ENCODE measurements at places on chromosomes 2 and 18.

DNA sequence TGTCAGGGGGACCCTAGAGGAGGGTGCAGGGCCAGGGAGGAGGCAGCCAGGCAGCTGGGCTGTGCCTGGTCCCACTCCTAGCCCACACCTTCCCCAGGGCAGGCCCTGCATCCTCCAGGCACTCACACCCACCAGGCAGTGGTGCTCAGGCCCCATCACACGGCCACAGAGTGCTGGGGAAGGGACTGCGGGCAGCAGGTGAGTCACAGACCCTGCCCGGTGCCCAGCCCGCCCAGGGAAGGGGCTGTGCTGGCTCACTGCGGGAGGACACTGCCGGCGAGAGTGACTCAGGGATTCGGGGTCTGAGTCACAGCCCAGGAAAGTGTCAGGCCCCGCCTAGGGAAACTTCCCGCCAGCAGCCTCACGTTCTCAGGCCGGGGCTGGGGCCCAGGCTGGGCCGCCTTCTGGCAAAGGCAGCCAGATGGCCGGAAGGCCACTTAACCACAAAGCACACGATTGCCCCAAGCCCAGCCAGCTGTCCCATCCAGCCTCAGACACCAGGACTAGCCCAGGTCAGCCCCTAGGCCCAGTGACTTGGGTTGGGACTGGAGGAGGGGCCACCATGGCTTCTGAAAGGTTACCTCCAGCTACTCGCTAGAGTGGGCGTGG is 42.2 kb downstream of the BIN1 start:
- DNase-seq = peak; percentile 30

DNA sequence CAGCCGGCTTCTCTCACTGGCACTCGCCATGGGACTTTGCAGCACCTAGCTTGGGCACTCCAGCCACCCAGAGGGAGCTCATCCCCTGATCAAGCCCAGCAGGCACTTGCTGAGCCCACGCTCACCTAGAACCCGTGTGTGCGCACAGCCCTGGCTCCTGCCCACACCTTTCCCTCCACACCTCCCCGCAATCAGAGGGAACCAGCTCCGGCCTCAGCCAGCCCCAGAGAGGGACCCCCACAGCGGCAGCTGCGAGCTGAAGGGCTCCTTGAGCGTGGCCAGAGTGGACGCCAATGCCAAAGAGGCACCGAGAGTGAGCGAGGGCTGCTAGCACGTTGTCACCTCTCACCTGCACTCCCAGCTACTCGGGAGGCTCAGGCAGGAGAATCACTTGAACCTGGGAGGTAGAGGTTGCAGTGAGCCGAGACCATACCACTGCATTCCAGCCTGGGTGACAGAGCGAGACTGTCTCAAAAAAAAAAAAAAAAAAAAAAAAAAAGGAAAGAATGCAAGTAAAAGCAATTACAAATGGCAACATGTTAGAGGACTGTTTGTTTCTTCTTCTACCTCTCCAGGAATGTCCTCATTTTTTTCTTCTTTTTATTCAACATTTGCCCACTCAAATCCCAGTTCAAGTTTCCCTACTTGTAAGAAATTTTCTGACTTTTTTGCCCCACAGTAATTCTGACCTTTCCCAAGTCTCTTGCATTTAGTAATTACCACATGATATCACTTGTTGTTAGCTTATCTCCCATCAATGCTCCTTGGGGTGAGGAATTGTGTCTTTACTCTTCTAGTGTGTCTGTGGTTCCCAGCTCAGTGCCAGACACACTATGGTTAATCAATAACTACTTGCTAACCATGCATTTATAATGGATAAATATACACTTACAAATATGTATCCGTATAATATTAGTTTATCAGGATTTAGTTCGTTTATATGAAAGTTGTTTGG is 40.6 kb upstream of the ST3GAL5 start:
- no peak for DNase-seq

DNA sequence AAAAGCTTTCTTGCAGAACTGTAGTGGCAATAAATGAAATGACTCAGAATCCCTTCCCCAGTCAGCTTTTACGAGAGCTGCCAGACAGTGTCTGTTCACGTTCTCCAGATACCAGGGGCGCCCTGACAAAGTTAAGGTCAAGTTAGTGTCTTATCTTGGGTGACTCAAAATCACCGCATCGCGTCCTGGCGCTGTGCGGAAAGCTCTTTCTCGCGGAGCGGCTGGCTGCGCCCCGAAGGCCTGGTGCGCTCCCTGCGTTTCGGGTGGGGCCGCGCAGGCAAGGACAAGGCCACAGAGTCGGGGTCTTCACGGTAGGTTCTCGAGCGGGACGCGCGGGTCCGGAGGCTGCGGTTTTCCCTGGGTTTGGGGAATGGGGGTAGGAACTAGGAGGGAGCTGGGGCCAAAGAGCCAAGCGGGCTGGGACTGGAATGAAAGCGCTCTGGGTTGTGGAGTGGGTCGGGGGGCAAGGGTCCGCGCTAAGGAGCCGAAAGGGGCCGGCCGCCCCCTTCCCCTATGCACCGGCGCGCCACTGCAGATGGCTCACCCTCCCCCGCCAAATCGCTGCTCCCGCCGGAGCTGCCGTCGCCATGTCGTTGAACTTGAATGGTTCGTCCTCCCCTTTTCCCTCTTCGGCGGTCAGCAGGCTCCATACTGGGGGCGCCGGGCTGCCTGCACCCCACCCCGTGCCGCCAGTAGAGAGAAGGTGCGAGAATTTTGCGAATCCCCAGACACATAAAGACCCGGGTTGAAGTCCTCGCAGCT is 2.6 kb upstream of the HOXD11 start:
- no peak for DNase-seq

DNA sequence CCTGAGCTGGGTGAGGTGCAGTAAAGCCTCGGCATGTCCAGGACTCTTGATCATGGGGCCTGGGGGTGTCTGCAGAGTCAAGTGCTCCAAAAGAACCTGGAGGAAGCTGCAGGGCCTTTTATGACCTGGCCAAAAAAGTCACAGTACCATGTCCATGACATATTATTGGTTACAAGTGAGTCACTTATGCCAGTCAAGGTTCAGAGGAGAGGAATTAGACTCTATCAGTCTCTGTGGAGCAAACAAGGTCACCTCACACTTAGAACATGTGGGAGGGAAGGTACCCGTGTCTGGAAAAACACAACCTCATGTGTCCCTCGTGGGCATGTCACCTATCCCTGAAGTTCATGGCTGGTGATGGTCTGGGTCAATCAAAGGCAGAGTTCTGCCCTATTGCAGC is 465.7 kb downstream of the FBXO15 start:
- no peak for DNase-seq

DNA sequence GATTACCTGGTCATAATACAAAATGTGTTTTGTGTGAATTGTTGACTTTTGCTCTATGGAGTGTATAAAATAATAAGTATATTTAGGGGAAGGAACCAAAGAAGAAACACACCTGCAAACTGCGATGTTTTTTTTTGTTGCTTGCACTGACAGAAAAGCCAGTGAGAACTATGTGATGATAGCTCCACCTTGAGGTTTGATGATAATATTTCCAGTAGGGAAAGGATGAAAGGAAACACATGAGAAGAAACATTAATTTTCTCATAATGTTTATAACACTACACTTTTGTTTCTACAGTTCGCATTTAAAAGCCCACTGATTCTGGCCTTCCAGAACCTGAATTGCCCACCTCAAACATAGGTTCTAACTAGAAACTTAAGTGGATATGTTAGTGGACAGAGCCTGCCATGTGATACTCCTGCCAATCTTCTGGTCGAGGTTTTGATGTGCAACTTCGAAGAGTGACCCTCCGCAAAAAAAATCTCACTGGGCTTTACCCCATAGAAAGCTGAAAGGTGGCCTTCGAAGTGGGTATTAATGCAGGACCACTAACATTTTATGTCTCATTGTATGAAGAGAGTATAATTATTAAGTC is 476.4 kb upstream of the SPHKAP start:
- no peak for DNase-seq

DNA sequence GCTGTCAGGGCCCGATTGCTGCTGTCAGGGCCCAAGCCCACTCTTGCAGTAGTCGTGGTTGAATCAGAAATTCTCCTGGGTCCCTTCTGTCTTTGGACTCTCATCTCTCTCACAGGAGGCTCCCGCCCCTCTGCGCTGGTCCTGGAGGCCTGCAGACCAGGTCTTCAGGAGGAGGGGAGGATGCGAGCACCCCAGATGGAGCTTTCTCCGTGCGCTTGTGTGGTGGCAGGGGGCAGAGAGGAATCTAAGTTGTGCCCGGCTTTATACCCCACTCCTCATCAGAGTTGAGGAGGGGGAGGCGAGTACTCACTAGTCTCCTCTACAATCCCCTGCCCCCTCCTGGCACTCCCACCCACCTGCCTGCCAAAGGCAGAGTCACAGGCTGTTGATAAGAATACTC is 10.4 kb downstream of the EN1 start:
- no peak for DNase-seq

GRCh38 chr2:204571041-204571440 is 25.8 kb downstream of the PARD3B start:
- DNase-seq = no peak

GRCh38 chr2:80322311-80322920 is 17.9 kb upstream of the LRRTM1 start:
- no peak for DNase-seq

DNA sequence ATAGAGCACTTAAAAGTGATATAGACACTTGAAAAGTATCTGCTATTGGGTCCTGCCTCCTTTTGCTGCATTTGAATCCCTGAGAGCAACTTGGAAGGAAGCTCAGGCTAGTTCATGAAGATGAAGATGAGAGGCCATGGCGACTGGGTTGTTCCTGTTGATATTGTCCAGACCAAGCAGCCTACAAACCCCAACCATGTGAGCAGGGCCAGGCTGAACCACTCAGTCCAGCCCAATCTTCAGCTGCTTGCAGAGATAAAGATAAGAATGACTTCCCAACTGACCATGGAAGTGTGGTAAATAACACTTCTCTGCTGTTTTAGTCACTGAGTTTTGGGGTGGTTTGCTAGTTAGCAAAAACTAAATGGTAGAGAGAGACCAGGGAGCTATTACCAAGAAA is 417.6 kb downstream of the SOX11 start:
- no peak for DNase-seq

DNA sequence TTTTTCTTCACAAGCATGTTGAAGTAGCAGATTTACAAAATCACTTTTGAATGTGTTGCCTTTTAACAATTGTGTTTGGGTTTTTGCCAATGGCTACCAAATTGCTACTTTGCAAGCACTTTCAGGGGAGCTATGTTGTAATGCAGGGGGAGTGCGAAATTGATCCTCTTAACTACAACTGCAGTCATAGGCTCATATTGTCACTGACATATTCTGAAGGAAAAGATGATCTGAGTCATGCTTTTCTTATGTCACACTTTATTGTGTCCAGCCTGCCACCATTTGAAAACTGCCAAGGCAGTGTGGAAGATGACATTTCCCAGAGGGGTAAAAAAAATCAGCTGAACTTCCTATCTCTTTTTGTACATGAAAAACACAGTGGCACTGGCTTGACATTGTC is 74.9 kb downstream of the GPD2 start:
- DNase-seq = no peak

DNA sequence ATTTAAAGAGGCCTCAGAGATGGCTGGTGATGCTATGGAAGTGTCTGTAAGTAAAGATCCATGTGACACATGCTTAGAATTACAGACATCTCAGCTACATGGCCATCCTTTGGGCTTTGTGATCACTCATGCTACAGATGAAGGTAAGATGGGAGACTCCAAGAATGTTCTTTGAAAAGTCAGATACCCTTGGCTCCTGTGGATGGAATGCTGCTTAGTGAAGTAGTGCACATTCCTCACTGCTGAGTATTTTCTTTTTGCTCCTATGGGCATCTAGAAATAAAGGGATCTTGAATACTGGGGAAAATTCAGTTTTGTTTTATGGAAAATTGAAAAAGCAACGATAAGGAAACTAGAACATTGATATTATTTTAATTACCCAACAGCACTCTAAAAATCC is 55.2 kb upstream of the REV1 start:
- DNase-seq = no peak

DNA sequence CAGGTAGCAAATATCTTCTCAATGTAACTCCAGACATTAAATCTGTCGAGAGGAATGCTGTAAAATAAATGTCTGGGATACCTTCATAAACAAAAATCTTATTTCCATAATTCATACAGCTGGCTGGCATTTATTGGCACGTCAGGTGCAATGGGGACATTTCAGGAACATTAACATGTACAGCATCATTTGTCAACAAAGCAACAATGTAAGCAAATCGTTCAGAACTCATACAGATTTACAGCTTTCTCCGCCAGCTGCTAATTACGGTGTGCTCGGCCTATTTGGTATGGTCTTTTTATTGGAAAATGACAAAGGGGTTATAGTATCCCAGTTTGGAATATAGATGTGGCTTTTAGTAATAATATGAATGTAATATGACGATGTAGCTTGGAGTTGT is 464.9 kb downstream of the ARHGAP15 start:
- no peak for DNase-seq

DNA sequence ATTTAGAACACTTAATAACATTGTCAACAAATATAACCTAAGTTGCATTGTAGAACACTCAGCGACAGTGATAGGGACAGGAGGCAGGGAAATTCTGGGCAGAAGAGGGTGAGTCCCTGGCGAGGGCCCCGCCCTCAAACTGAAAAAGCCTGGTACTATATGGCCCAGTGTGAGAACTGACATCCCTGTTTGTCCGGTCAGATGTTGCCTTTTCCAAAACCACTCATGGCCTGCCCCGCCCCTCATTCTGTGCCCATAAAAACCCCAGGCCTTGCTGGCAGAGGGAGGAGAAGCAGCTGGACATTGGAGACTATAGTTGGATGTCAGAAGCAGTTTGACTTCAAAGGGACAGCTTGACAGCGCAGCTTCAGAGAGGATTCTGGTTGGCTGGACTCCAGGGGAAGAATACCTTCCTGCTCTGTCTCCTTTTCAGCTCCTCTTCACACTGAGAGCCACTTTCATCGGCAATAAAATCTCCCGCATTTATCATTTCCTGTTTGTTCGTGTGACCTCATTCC is 47.0 kb downstream of the FAM117B start:
- DNase-seq = no peak

GRCh38 chr2:105691947-105692390 is 52.7 kb upstream of the NCK2 start:
- no peak for DNase-seq

GRCh38 chr2:101173707-101174295 is 22.6 kb upstream of the TBC1D8 start:
- DNase-seq = no peak

- no peak for DNase-seq
These were observed 91.7 kb upstream of the STON1 start for GRCh38 chr2:48438266-48438665.

DNA sequence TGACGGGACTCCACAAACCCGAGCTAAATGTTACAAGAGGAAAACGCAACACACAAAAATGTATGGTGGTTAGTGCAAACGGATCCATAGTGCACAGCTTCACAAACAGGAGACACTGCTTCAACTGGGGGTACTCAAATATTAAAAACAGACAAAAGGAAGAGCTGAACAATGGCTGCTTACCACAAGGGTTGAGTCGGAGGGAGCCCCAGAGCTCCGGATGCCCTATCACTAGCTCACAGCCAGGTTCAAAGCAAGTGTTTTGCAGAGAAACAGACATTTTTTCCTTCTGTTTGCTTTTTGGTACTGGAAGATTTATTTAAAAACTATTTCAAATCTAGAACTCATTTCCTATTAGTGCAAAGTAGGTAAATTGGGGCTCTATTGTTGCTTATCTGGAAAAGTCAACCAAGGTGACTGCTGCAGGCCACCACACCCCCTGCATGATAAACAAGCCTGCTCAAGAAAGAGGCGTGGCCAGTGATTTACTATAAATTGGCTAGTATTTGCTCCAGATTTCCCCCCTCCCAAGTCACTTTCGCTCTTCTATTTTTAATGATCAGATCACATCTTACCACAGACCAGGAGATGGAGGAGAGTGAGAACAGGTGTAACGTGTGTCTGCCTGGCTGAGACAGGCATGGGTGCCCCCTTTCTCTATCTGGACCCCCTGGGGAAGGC is 46.5 kb downstream of the ZAP70 start:
- no peak for DNase-seq

- DNase-seq = no peak
These were observed 478.2 kb downstream of the ARHGAP15 start for GRCh38 chr2:143607231-143608062.
